Muscle of back (tissue), 13 donors: ENCODE measurements at places on chromosomes 1 and 21.

- DNase-seq, result no peak
Measured at GRCh38 chr1:68332041-68332440, 99.7 kb upstream of the WLS start.

DNA sequence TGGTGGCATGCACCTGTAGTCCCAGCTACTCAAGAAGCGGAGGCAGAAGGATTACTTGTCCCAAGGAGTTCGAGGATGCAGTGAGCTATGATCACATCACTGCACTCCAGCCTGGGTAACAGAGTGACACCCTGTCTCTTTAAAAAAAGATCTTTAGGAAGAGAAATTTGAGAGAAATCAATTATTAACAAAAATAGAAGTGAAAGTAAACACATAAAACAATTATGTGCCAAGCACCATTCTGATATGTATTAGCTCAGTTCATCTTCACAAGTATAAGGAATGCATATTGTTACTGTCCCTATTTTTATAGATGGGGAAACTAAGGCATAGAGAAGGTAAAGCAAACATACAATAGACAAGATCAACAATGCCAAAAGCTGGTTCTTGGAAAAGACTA, 48.1 kb downstream of the MATN1 start:
- no peak for DNase-seq

DNA sequence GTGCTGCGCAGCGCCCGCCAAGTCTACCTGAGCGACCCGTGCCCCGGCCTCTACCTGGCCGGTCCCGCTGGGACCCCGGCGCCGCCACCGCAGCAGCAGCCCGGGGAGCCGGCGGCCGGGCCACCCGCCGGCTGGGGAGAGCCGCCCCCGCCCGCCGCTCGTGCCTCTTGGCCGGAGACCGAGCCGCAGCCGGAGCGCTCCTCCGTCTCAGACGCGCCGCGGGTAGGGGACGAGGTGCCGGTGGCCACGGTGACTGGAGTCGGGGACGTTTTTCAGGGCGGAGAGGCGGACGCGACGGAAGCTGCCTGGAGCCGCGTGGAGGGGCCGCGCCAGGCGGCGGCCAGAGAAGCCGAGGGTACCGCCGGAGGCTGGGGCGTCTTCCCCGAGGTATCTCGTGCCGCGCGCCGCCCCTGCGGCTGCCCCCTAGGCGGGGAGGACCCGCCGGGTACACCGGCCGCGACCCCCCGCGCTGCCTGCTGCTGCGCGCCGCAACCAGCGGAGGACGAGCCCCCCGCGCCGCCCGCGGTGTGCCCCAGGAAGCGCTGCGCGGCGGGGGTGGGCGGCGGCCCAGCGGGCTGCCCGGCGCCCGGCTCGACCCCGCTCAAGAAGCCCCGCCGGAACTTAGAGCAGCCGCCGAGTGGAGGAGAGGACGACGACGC, 646 bp downstream of the IER5 start:
- peak; percentile 68 for DNase-seq

DNA sequence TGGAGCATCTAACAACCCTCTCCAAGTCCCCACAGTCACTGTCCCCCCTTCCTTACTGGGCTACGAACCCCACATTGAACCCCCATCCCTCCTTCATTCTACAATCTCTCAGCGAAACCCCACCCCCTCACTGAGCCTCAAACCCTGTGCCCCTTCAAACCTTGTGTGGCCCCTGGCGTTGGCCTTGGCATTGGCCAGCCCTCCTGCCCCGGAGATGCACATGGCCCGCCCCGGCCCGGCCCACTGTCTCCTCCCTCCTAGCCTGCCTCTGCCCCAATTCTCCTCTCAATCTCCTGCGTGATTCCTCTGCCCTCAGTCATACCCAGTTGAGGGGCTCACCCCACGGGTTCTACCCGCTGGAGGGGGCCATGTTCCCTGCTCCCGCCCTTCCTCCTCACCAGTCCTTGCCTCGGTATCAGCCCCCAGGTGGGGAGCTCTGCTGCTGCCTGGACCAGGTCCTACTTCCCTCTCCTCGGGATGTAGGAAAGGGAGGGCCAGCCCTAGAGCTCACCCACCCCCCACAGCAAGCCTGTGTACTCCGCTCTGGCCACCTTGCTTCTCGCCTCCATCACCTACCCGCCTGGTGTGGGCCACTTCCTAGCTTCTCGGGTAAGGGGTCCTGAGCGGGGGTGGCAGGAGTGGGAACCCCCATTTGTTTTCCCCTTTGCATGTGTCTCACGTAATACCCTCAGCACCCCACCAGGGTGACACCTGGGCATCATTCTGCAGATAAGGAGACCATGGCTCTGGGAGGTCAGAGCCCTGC, 6.6 kb downstream of the CLCNKA start:
- no peak for DNase-seq

- DNase-seq, result no peak
Measured at GRCh38 chr21:31397939-31398338, 53.9 kb upstream of the TIAM1 start.

DNA sequence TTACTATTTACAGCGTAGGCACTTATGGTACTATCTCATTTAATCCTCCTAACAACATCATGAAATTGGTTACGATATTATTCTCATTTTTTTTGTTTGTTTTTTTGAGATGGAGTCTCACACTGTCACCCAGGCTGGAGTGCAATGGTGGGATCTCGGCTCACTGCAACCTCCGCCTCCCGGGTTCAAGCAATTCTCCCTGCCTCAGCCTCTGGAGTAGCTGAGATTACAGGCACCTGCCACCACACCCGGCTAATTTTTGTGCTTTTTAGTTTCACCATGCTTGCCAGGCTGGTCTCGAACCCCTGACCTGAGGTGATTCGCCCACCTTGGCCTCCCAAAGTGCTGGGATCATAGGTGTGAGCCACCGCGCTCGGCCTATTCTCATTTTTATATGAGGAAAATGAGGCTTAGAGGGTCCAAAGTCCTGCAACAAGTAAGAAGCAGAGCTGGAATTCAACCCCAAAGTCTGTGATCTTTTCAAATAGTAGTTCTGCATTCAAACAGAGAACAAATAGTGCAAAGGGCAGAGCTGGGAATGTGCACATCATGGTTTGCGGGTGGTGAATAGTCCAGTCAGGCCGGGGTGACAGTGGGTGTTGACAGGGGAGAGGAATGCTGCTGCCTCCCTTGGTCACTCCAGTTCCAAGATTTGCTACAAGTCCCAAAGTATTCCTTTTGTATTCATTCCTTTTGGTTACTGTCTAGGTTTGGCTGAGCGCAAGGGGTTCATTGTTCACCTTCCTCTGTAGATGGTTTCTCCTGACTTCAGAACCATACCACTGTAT, 4.6 kb downstream of the PRUNE1 start:
- DNase-seq, result no peak

GRCh38 chr1:220298470-220299205, 26.4 kb upstream of the RAB3GAP2 start:
- DNase-seq, result no peak

- DNase-seq, result peak; percentile 97
Measured at GRCh38 chr1:50968158-50968820, 1.8 kb upstream of the CDKN2C start.

DNA sequence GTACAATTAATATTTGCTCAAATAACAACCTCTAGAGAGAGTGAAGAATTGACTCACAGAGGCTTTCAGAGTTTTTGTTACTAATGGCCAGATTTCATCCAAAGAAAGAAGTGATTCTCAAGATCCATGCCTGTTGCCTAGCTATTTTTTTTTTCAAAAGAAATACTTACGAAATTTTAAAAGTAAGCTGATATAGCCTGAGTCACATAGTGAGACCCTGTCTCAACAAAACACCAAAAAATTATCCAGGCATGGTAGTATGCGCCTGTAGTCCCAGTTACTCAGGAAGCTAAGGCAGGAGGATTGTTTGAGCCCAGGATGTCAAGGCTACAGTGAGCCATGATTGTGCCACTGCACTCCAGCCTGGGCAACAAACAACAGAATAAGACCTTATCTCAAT, 14.6 kb downstream of the PALMD start:
- DNase-seq, result no peak

DNA sequence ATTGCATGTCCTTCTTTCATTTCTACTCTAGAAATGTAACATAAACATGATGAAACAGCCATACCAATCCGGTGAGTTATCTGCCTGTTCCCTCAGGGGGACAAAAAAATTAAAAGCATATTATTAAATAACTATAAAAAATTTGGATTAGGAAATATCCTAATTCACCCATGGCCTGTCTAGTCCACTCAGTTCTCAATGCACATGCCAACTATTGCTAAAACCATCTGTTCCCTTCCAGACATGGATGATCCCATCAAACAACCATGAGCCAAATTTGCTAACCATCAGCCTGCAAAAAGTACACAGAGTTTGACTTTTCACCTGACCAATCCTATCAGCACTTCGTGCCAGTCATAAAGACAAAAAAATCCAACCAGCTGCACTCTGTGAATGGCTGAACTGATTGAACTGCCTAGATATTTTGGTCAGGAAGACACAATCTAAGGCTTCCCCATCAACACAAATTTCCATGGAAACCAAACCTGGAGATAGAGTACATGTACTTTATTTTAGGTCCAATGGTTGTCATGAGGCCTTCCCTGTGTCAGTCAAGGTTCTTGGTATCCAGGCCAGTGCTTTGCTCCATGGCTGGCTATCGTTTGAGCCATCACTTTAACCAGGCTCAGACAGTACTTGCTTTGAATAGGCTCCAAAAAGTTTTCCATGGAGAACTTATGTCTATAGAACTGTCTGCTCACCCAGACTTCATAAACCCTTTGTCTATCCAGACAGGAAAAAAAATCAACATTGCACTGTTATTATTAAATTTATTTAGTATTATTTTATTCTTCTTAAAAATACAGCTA, 570.8 kb downstream of the LTN1 start:
- DNase-seq, result no peak

DNA sequence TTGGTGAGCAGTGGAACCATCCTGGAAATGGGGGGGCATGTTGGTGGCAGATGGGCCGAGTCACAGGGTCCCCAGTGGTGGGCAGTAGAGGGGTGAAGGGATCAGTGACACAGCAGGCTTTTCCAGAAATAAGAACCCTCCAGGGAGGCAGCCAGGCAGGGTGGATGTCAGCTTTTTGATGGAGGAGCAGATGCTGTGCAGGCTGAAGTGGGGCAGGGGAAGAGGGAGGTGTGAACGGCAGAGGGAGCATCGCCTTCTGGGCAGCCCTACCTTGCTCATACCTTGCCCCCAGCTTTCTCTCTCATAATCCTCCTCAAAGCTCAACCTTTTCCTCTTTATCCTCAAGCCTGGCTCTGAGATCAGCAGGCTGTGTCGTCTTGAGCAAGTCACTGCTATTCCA, 131.8 kb upstream of the IPO9 start:
- DNase-seq, result no peak

- DNase-seq, result no peak
Measured at GRCh38 chr1:209414803-209415329, 168.6 kb upstream of the CAMK1G start.

GRCh38 chr1:48228156-48228555, 5.6 kb downstream of the SLC5A9 start:
- DNase-seq, result no peak

GRCh38 chr1:183147735-183148134, 38.3 kb upstream of the LAMC2 start:
- DNase-seq, result no peak

GRCh38 chr1:4652631-4653327, 1.6 kb upstream of the AJAP1 start:
- DNase-seq, result peak; percentile 56

DNA sequence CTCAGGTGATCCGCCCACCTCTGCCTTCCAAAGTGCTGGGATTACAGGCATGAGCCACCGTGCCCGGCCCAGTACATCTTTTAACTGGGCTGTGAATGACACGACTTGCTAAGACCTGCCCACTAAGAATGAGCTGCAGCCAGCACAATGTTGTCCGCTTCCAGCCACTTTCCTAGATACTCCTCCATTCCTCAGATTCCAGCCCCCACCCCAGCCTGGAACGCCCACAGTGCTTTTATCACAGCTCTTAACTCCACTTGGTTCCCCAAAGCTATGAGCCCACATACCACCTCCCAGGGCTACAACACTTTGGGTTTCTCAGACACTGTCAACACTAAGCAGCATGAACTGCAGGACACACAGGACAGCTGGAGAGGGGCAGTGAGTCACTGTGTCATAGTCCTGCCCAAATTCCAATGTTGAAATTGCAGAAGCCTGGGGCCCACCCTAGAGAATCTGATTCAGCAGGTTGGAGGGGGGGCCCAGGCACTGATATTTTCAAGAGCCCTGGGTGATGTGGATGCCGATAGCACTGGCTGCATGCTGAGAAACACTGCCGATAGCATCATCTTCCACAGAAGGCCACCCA, 58.0 kb downstream of the ACBD3 start:
- peak; percentile 41 for DNase-seq

GRCh38 chr1:39573097-39573465, 3.5 kb downstream of the PABPC4 start:
- no peak for DNase-seq

- peak; percentile 84 for DNase-seq
Measured at GRCh38 chr1:205430696-205431305, 8.9 kb upstream of the LEMD1 start.

DNA sequence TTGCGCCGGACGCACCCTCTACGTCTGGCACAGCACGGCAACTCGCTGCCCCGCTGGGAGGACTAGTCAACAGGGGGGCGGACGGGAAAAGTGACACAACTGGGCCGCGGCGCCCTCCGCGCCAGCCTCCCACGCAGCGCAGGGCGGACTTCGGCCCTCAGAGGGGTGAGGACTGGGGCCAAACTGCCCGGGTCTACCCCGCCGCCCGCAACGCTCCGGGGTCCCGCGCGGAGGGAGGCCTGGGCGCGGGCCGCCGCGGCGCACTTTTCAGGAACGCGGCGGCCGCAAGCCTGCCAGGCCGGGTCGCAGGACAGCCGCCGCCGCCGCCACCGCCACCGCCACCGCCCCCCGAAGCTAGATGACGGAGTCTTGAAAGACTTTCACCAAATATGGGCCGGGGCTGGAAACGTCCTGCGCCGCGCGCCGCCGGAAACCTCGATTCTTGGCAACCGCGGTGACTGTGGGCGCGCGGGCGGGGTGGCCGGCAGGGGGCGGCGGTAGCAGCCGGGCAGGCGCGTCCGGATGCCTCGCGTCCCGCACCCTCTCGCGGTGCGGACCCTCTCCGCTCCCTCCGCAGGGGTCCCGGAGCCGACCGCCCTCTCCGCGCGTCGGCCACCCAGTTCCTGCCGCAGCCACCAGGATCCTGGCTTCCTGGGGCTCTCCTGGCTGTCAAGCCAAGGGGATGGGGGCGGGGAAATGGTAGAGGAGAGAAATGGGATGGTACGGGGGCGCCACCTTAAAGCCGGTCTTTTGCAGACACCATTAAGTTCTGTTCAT, 3.7 kb upstream of the CCN1 start:
- peak; percentile 90 for DNase-seq

GRCh38 chr1:106217765-106218164, 838.7 kb upstream of the PRMT6 start:
- no peak for DNase-seq

DNA sequence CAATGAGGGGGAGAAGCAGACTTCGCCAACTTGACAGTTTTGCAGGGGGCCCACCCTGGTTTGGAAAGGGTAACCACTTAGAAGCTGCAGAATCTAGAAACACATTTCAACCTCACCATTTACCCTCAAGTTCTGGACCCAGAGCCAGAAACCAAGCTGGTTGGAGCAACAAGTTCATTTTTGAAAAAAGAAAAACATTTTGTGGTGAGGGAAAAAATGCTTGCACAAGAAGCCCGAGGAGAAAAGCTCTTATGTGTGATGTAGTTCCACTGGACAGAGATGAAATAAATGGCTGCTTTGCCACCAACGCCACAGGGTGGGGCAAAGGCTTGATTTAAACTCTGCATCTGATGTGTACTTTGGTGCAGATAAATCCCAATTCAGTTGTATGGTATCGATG, 10.6 kb upstream of the NGF start:
- no peak for DNase-seq

- no peak for DNase-seq
Measured at GRCh38 chr1:226831953-226832352, 38.5 kb upstream of the PSEN2 start.

- DNase-seq, result no peak
Measured at GRCh38 chr1:44684525-44684924, 10.0 kb downstream of the ARMH1 start.

GRCh38 chr1:198443365-198444233, 96.9 kb downstream of the ATP6V1G3 start:
- DNase-seq, result peak; percentile 79
